ENCODE measurements at places on chromosomes 1 and 21.

- no peak for DNase-seq
These were observed 46.2 kb upstream of the COL18A1 start for GRCh38 chr21:45358711-45359310.

- DNase-seq, result no peak
These were observed 27.1 kb upstream of the ZC3H11B start for GRCh38 chr1:219639876-219640577.

GRCh38 chr1:162011337-162012012, 12.2 kb downstream of the OLFML2B start:
- no peak for DNase-seq

- DNase-seq, result no peak
These were observed 94.1 kb upstream of the KLHDC7A start for GRCh38 chr1:18386591-18386990.

DNA sequence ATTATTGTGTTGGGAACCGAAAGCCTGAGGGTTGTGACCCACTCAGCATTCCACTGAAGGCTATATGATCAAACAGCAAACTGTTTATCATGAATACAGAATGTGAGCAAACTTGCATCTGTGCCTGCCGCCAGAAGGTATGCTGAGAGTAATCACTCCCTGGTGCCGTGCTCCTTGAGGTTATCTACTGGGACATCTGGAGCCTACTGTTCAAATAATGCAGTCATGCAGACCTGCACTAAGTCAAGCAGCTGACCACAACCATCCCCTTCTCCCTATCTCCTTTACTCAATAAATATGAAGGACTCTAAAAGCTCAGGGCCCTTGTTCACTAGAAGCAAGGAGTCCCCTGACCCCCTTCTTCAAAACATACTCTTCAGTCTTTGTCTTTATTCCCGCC, 13.5 kb downstream of the GSTM5 start:
- no peak for DNase-seq

GRCh38 chr1:23650344-23650990, 41.1 kb upstream of the RPL11 start:
- DNase-seq, result no peak

GRCh38 chr1:998995-999724, 737 bp downstream of the HES4 start:
- no peak for DNase-seq
